Effector memory CD4-positive, alpha-beta T cell (primary cell): ENCODE measurements at places on chromosomes 5 and 9.

- DNase-seq: no peak
These were observed 62.5 kb upstream of the GHR start for GRCh38 chr5:42360616-42361314.

- DNase-seq: no peak
These were observed 17.2 kb downstream of the TMEM252 start for GRCh38 chr9:68523367-68523936.

GRCh38 chr9:4034404-4034803, 265.5 kb downstream of the GLIS3 start:
- DNase-seq: no peak

GRCh38 chr5:149415066-149415967, 36.2 kb upstream of the IL17B start:
- DNase-seq: no peak

GRCh38 chr9:6270896-6271295, 55.3 kb downstream of the IL33 start:
- DNase-seq: no peak

GRCh38 chr5:129249886-129250285, 155.3 kb downstream of the ISOC1 start:
- DNase-seq: no peak

DNA sequence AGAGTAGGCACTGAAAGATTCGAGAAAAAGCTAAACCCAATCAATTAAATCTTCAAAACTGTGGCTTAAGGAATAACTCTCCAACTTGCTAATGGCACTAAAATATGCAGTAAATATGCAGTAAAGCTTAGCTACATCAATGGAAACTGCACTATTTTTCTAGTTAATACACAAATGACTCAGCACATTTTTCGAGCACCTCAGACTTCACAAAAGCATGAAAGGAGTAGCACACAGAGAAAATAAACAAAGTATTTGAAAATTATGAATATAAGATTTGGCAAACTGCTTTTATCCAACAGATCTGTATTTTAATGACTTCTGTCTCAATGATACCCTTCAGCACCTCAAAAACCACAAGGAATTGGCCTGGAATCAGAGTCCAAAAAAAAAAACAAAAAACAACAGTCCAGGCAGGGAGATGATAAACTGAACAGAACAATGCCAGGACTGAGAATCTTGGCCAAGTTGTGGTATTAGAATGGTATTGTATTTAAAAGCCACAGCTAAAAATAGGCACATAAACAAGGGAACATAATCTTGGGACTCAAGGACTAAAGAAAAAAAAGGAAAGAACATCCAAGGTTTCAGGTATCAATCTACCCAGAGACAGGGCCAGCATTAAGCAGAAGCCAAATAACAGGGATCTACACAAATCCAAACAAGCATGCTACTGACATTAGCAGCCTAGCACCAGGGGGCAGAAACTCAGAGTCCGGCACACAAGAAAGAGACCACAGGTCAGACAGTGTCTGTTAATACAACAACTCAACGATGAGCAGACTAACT, 21.4 kb downstream of the TMEM245 start:
- DNase-seq: no peak

- no peak for DNase-seq
These were observed 26.5 kb upstream of the MTMR12 start for GRCh38 chr5:32339198-32339597.

GRCh38 chr5:58763390-58763789, 180.5 kb downstream of the RAB3C start:
- no peak for DNase-seq

DNA sequence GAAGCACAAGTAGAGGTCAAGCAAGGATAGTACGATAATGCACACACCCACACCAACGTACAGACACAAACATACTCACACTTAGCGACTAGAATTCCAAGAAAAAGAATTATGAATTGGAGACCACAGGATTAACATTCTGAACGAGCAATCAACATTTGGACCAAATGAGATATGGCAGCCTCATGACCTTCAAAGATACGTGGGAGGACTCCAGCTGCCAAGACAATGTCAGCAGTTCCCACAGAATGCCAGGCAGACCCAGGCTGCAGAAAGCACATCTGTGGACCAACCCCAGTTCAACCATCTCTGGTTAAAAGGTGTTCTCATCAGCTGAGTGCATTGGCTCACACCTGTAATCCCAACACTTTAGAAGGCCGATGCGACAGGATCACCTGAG, 187.6 kb upstream of the GRAMD2B start:
- DNase-seq: no peak

- no peak for DNase-seq
These were observed 79.5 kb upstream of the IL12B start for GRCh38 chr5:159409801-159410200.

DNA sequence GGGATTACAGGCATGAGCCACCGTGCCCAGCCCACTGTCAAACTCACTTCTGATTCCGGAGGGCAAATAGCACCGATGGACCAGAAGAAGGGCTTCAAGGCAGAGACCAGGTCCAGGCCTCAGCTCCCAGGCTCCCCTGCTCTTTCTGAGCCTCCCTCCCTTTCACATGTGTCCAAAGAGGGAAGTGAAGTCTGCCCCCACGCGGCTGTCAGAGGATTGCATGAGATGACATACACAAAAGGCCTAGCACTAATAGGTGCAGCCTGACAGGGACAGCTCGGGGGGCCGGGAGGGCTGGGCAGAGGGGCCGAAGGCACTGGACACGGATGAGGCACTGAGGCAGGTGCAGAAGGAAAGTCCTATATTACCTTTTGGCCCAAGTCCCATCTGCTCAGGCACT, 16.1 kb downstream of the FBP1 start:
- no peak for DNase-seq

DNA sequence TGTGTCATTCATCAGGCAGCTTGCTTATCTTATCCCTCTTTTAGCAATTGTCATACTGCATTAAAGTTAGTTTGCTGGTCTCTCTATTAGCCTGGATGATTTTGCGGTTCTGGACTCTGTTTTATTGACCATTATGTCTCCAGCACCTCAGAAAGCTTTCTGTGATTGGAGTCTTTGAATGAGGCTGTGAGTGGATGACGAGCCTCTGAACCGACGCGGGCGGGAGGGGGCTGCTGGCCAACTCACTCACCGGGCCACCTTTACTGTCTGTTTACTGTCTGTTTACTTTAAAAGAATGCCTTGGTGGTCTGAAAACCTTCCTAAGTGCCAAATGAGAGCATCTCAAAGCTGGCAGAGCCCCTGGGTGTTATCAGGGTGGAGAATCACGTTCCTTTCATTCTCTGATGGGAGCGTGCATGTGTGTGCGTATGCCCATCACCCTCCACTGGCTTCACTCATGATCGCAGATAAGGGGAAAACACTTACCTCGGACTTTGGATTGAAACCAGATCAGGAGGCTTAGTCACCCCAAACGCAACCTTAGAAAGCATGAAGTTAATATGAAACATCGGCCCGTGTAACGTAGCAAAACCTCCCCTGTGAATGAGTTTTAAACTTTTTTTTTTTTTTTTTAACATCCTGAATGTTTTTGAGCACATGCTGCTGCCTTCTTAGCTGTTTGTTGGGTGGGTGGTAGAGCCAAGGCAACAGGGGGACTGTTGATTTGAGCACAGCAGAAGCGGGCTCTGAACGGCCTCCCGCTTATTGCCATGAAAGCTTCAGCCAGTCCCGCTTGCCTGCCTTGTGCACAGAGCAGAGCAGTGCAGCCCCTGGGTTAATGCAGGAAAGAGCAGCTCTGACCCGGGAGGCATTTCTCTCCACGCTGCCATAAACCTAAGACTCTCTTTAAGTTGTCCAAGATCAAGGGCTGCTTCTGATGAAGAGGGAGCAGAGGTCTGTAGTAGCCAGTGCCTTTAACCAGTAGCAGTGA, 173.6 kb downstream of the GADD45G start:
- DNase-seq: no peak

DNA sequence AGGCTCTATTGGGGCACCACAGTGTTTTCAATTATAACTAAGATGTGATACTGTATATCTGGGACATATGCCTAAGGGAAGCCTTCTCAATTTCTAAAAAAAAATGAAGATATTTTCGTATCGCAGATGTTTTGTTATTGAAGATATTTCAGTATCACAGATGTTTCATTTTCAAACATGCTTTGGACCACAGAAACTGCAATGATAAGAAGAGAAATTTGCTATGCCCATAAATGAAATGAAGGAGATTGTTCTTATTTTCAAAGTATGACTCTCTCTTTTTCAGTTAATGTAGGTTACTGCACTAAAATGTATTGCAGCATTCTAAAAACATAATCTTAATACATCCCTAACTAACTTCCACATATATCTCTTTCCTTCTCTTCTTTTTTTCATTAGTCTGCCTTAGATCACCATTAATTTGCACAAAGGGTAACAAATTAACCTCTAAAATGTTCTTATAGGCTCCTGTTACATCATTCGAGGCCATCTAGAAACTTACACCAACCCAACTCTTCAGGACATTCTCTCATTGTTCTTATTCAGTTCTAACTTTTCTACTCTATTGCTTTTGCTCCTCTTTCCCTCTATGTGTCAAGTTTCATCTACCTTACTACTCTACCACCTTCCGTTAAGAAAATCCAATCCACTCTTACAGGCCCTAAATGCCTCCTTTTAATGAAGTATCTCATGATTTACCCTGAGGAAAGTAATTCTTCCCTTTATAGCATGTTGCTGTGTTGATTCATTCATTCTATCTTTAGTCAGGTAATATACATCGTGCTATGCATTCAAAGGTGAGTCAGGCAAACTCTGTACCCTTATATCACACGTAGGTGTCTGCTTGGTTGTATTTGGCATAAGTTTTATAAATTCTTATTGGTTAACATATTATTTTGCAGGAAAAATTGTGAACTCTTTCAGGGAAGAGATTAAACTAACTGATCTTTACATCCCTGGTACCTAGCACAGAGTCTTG, 70.5 kb downstream of the ST8SIA4 start:
- DNase-seq: no peak

- no peak for DNase-seq
These were observed 68.8 kb downstream of the ANKRD55 start for GRCh38 chr5:56164376-56164775.

GRCh38 chr9:13429301-13430190, 150.1 kb upstream of the MPDZ start:
- DNase-seq: no peak

DNA sequence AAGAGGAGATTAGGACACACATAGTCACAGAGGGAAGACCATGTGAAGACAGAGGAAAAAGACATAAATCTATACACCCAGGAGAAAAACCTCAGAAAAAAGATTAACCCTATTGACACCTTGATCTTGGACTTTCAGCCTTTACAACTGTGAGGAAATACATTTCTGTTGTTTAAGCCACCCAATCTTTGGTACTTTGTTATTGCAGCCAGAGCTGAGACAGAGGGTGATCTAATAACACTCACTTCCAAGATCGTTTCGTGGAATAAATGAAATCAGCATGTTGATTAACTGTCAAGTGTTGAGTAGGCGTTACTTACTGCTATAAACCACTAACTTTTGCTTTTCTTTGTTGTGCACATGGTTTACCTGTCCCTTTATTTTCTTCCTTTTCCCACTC, 361.2 kb upstream of the RIOK2 start:
- no peak for DNase-seq

- no peak for DNase-seq
These were observed 845 bp downstream of the ADGRD2 start for GRCh38 chr9:124450931-124451661.

DNA sequence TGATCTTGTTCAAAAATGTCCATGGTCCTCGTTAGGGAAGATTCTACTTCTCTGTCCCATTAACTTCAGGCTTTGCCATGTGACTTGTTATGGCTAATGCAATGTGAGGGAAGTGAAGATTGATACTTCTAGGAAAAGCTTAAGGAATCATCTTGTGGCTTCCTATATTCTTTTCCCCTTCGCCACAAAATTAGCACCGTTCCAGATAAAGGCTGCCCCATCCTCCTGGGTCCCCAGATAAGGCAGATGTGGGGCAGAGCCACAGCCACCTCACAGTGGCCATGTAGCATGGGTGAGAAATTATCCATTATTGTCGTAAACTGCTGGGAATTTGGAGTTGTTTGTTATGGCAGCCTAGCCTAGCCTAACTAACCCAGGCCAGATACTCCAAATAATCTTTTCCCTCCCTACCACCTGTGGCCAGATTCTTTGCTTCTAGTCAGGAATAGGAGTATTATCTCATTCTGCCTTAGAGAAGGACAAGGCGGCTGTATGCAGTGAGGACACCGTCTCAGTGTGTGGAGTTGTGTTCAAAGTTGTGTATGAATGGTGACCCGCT, 31.9 kb upstream of the BOD1 start:
- no peak for DNase-seq

GRCh38 chr5:83000428-83000827, 76.8 kb downstream of the TMEM167A start:
- no peak for DNase-seq

DNA sequence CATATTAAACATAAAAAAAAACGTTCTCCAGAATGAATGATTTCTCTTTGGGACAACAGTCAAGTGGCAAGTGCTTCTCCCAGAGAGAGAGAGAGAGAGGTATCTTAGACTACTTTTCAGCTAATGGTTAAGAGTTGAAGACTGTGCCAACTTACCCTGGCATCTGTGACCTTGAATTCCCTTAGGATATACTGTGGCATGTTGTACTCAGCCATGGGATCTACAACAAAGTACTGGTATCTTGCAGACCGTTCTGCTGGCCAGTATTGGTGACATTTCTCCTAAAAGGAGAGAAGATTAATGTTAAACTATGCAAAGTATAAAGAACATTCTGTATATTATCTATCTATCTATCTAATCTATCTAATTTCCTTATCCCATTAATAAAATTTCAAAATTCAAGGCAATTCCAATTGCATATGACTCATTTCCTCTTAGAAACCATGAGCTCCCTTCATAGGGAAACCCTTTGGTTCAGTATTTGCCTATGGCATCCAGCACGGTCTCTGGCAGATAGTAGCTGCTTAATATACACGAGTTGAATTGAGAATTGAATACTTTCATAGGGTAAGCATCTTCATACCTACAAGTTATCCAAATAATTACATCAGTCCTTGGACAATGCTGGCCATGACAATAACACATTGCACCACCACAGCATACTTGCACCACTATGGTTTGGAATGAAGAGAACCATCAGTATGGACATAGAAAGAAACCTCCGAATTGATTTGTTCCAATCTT, 539.4 kb upstream of the DMAC1 start:
- no peak for DNase-seq

DNA sequence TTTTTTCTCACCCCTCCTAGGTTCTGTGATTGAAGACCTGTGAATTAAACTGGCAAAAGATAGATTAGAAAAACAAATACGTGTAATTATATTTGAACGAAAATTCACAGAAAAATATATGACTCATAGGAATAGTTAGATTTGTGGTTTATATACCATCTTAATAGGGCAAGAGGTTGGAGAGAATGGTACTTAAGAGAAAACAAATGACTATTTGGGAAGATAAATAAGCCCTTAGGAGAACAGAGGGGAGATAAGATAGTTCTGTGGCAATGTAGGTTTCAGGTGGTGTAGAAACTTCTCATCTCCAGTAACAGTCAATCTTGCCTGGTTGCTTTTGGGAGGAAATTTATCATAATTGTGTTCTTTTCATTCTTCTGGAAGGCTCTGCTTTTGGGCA, 122.0 kb downstream of the PRDM9 start:
- no peak for DNase-seq

GRCh38 chr9:89657295-89657694, 52.5 kb downstream of the GADD45G start:
- no peak for DNase-seq
